ENCODE measurements at places on chromosomes 2 and 18.

DNA sequence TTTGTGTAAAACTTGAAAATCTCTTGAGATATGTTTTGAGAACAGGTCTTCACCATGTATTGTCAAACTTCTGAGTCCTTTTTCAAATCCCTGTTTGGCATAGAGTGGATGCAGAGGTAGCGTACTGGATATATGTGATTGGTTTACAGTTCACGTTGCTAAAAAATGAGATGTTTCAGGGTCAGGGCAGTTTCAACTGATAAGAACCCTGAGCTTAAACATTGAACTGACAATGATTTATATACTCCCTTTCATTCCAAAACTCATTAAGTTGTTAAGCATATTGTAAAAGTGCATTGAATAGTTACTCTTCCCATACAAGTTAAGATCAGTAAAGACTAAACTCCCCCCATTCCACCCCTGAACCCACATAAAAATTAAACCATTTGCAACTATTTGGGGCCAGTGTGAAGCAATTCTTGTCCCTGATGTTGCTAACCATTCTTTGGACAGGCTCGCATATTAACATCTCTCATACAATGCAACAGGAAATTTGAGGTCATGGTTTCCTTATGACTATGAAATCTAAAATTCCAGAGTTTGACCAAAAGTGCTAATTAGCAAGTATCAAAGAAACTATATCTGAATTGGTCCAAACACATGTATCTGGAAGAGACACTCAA is 470.9 kb upstream of the ACVR2A start:
- DNase-seq = no peak

GRCh38 chr2:175755169-175755568 is 246.9 kb downstream of the LNPK start:
- DNase-seq = no peak

GRCh38 chr2:71559828-71560637 is 106.7 kb downstream of the DYSF start:
- no peak for DNase-seq

GRCh38 chr2:43894743-43895142 is 56.0 kb downstream of the ABCG8 start:
- DNase-seq = no peak

- no peak for DNase-seq
These were observed 21.2 kb downstream of the GYPC start for GRCh38 chr2:126677176-126677538.

Data from activated CD8-positive, alpha-beta memory T cell treated with anti-CD3 and anti-CD28 coated beads for 24 hours (primary cell).